ENCODE measurements at places on chromosomes 2 and 18. TPM values are rescaled to one million over a fixed set of nuclear protein-coding genes. Genes with fewer than 3 reads are reported as not detected.
A peak's percentile ranks its signal among the peaks of the same experiment; 100 is the strongest.

- H3K27ac ChIP-seq = no peak overlapping the region
- no peak for DNase-seq
- H3K36me3 ChIP-seq = no peaks in the 10 kb centered on the region
Measured at GRCh38 chr2:73821669-73822068, 7.1 kb upstream of the STAMBP start.

GRCh38 chr2:125227843-125228392, 1202.8 kb downstream of the CNTNAP5 start:
- no peak overlapping the region for H3K4me3 ChIP-seq
- no peaks in the 10 kb centered on the region for H3K27me3 ChIP-seq
- no peak for DNase-seq

GRCh38 chr2:2530334-2530733, 199.3 kb upstream of the MYT1L start:
- H3K36me3 ChIP-seq = no peaks in the 10 kb centered on the region
- H3K4me3 ChIP-seq = no peak overlapping the region
- H3K27me3 ChIP-seq = no peaks in the 10 kb centered on the region

Gene LBX2
- total RNA-seq = 0.18 TPM

GRCh38 chr2:5409898-5410381, 282.2 kb upstream of the SOX11 start:
- no peak for DNase-seq
- no peak overlapping the region for H3K4me3 ChIP-seq
- H3K36me3 ChIP-seq = no peaks in the 10 kb centered on the region

Gene TACR1
- total RNA-seq = under 0.01 TPM

DNA sequence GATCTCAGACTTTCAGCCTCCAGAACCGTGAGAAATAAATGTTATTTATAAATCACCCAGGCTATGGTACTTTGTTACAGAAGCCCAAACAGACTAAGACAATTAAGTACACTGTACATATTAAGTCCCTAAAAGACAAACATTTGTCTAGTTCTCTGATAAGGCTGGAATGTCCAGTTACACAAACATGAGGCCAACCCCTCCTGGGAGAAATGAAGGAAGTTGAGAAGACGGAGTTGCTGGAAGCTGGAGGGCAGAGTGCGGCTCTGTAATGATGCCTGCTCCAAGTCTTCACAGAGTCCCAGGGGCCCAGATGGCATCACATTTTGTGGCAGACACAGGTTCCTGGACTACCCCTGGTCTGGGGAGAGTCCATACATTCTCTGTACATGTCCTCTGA, 79.2 kb upstream of the ST8SIA3 start:
- H3K36me3 ChIP-seq = no peaks in the 10 kb centered on the region
- no peak for DNase-seq
- no peak overlapping the region for H3K4me3 ChIP-seq
- H3K4me1 ChIP-seq = no peaks in the 10 kb centered on the region
- no peaks in the 10 kb centered on the region for H3K27me3 ChIP-seq

Gene MYL1
- total RNA-seq = not detected

- no peaks in the 10 kb centered on the region for H3K4me1 ChIP-seq
- no peak overlapping the region for H3K4me3 ChIP-seq
- H3K27me3 ChIP-seq = no peaks in the 10 kb centered on the region
- no peaks in the 10 kb centered on the region for H3K36me3 ChIP-seq
Measured at GRCh38 chr18:5284808-5285207, 10.7 kb downstream of the ZBTB14 start.

DNA sequence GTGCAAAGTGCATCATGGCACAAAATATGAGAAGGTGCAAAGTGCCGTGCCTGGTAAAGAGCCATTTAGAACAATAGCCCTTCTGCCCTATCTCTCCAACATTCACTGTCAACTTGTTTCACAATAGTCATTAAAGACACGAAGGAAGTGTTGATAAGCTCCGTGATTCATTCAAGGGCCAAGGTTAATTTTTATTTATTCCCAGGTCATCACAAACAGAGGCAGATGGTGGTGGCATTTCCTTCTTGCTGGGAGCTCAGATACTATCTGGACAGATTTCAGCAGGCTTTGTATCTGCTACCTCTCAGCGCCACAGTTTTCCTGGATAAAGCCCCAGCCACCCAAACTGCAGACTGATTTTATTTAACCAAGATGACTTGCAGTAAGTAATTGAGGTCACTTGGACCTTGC, 309.3 kb downstream of the ZNF521 start:
- no peaks in the 10 kb centered on the region for H3K4me1 ChIP-seq
- peaks cover 5% of the 10 kb centered on the region for H3K27me3 ChIP-seq

Gene LCT
- under 0.01 TPM for total RNA-seq

Gene DCTN1
- 229 TPM for total RNA-seq

DNA sequence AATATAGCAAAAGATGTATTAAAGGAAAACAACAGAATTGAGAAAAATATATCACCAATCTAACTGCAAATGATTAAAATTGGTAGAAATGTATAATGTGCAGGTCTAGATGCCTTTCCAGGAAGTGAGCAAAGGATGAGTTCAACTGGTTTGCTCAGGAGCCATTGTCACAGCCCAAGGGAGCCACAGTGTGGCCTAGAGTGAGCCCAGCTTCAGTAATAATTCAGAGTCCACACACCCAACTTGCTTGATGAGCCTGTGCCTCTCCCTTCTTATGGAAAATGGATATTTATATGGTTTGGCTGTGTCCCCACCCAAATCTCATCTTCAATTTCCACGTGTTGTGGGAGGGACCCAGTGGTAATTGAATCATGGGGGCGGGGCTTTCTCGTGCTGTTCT, 92.2 kb upstream of the ASAP2 start:
- no peaks in the 10 kb centered on the region for H3K27me3 ChIP-seq
- peaks cover 13% of the 10 kb centered on the region for H3K4me1 ChIP-seq
- no peak overlapping the region for H3K4me3 ChIP-seq
- DNase-seq = no peak
- H3K36me3 ChIP-seq = no peaks in the 10 kb centered on the region

- no peak overlapping the region for H3K4me3 ChIP-seq
- H3K36me3 ChIP-seq = peaks cover 20% of the 10 kb centered on the region
- no peak for DNase-seq
- no peaks in the 10 kb centered on the region for H3K27me3 ChIP-seq
Measured at GRCh38 chr2:162200636-162201035, 42.6 kb downstream of the FAP start.

DNA sequence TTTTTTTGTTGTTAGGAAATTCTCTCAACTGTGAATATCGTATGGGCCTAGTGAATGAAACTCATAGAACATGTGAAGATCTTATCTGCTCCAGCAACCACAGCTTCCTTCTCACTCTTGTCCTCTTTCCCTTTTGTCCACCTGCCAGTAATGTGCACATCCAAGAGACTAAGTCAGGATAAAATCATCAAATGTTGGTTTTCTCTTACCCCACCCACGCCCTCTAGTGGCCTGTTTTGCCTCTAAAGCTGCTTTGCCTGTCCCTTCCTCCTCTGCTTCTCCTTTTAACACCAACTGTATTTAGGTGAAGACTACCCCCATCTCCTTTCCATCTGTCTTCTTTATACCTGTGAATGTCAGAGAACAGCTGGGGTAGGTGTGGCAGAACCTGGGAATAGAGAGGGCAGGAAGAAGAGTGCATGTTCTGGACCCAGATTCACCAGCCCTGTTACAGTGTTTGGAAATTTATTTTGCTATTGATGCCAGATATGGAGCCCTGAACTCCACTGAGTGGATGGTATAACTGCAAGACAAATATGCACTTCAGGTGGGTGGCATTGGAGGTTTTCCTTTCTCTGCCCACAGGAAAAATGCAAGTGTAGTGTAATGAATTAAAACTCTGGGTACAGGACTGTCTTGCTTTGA, 8.4 kb upstream of the MGAT5 start:
- H3K27ac ChIP-seq = no peak overlapping the region
- peaks cover 11% of the 10 kb centered on the region for H3K4me1 ChIP-seq
- peak; percentile 71 for DNase-seq
- no peaks in the 10 kb centered on the region for H3K36me3 ChIP-seq
- H3K4me3 ChIP-seq = no peak overlapping the region
- no peaks in the 10 kb centered on the region for H3K27me3 ChIP-seq

- H3K36me3 ChIP-seq = no peaks in the 10 kb centered on the region
- H3K4me1 ChIP-seq = no peaks in the 10 kb centered on the region
- H3K4me3 ChIP-seq = no peak overlapping the region
Measured at GRCh38 chr18:78459668-78460067, 520.0 kb upstream of the SALL3 start.

- no peaks in the 10 kb centered on the region for H3K36me3 ChIP-seq
- H3K4me1 ChIP-seq = no peaks in the 10 kb centered on the region
- H3K4me3 ChIP-seq = no peak overlapping the region
- DNase-seq = no peak
- peaks cover 23% of the 10 kb centered on the region for H3K27me3 ChIP-seq
- no peak overlapping the region for H3K27ac ChIP-seq
Measured at GRCh38 chr2:19504400-19505198, 146.2 kb upstream of the OSR1 start.

Gene RUFY4
- total RNA-seq = not detected

DNA sequence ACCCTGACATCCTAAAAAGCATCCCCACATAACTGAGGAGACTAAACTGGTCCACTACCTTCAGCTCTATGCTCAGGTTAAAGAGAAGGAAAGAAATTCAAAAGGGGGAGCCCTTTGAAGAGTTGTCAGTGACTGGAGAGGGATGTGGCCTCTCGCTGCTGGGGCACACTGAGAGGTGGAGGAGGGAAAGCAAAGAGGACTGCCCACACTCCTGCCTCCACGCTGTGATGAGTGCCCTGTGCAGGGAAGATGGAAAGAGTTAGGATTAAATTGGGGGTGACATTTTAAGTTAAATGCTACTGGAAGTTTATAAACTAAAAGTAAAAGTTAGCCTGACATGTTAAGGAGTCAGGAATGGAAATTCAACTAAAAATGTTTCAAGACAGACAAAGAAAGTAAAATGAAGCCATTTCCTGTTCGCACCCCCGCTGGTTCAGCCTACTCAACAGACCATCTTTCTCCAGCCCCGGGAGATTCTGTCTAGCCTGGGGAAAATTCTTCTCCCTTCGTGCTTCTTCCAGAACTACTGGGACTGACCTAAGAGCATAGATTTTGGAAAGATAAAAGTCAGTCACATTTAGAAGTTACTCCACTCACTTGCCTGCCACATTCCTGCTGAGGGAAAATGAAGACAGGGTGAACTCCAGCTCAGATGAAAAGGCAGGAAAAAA, 17.8 kb upstream of the INO80C start:
- H3K4me1 ChIP-seq = peaks cover 3% of the 10 kb centered on the region
- no peak for DNase-seq
- no peaks in the 10 kb centered on the region for H3K27me3 ChIP-seq
- no peak overlapping the region for H3K27ac ChIP-seq
- H3K4me3 ChIP-seq = no peak overlapping the region
- H3K36me3 ChIP-seq = no peaks in the 10 kb centered on the region

DNA sequence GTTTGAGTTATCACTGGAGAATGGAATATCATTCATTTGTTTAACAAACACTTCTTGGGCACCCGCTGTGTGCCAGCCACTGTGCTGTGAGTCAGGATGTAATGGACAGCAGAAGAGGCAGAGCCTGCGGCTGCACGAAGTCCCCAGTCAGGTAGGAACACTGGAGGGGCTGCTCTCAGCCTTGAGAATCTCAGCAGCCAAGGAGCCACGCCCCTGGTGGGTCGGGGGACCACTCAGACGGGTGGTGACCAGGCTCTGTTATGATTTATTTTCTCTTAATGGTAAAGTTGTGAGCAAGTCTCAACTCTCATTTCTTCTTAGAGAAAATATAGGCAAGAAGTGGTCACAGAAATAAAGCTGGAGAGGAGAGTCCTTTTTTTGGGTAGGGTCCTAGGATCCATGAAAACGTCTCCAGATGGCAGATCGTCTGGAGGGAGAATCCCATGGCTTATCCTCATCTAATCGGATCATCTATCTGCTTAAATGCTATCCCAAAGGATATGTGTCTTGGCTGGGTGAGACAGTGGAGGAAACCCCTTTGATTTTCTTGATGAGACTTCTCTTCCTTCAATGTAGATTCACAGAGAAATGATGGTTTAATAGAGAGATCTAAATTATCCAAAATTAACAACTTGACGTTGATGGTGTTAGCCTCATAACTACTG, 129.1 kb upstream of the LGALSL start:
- no peak for DNase-seq
- H3K4me3 ChIP-seq = no peak overlapping the region
- peaks cover 40% of the 10 kb centered on the region for H3K27me3 ChIP-seq
- H3K27ac ChIP-seq = no peak overlapping the region

GRCh38 chr2:42096869-42097591, 49.2 kb downstream of the PKDCC start:
- H3K27ac ChIP-seq = no peak overlapping the region
- no peaks in the 10 kb centered on the region for H3K27me3 ChIP-seq
- H3K4me3 ChIP-seq = no peak overlapping the region
- no peaks in the 10 kb centered on the region for H3K36me3 ChIP-seq
- H3K4me1 ChIP-seq = peaks cover 23% of the 10 kb centered on the region
- DNase-seq = no peak

Gene RIT2
- total RNA-seq = not detected

DNA sequence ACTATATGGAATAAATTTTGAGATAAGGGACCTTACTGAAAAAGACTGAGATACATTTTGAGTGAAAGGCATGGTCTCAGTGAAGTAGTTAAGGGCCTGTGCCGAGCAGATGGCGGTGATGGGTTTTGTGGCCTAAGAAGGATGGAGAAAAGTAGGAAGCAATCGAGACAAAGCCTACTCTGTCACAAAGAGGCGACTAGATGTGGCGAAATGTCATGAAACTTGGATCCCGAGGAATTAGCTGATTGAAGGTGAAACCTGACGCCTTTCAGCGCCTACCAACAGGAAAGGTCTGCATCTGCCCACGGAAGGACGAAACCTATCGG, 558 bp upstream of the CEP192 start:
- H3K4me3 ChIP-seq = peak overlapping the region; percentile 72
- H3K4me1 ChIP-seq = peaks cover 8% of the 10 kb centered on the region
- H3K36me3 ChIP-seq = no peaks in the 10 kb centered on the region

- H3K4me1 ChIP-seq = no peaks in the 10 kb centered on the region
- DNase-seq = no peak
- H3K4me3 ChIP-seq = no peak overlapping the region
- H3K36me3 ChIP-seq = no peaks in the 10 kb centered on the region
- H3K27me3 ChIP-seq = no peaks in the 10 kb centered on the region
Measured at GRCh38 chr2:50018921-50019320, 864.6 kb upstream of the FSHR start.

DNA sequence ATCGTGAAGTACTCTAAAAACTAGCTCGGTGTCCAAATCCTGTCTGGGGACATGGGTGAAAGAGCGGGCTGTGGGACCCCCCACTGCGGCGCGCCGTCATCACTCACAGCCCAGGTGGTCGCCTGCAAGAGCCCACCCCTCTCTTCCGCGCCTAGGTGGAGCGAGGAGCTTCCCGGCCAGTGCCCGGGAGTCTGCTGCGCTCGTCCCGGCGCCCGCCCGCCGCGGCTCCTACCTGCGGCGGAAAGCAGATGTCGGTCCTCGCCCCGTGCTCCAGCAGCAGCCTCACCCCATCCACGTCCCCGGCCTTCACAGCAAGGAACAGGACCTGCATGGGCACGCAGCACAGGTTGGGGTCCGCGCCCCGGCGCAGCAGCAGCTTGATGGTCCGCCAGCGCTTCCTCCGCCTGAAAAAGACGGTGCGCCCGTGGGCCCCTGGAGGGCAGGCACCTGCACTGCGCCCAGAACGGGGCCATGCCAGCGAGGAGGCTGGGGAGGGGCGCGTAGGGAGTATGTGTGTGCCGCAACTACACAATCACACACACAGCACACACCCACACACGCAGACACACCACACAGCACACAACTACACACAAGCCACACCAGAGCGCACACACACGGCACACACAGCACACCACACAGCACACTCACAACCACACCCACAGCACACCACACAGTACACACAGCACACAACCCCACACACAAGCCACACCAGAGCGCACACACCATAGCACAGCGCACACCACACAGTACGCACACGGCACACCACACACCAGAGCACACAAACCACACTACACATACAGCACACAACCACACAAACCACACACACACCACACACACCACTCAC, 37.4 kb downstream of the ANKMY1 start:
- H3K4me1 ChIP-seq = no peaks in the 10 kb centered on the region
- H3K27me3 ChIP-seq = no peaks in the 10 kb centered on the region
- H3K36me3 ChIP-seq = peaks cover 10% of the 10 kb centered on the region
- no peak overlapping the region for H3K27ac ChIP-seq

Gene ALK
- total RNA-seq = not detected
